ENCODE measurements at places on chromosomes 11 and 22.

DNA sequence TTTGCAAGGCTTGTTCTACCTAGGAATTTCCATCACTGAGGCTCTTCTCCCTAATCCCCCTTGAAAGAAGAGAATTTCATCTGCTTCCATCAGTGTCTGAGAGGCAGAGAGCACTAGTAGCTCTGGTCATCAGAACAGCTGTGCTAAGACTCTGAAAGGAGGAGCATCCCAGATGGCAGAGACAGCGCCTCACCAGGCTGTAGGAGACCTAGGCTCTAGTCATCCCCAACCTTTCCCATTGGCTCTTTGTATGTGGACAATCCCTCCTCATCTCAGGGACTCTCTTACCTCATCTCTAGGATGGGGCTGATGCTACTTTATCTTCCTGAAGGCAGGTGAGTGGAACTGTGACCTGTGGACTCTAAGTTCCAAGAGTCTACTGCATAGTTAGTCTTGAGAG lies 8.8 kb upstream of the OR9I1 start:
- no peak for DNase-seq

- DNase-seq = peak; percentile 27
Measured at GRCh38 chr11:34345991-34346480, 11.8 kb downstream of the ABTB2 start.

- DNase-seq = peak; percentile 31
Measured at GRCh38 chr22:38570779-38571364, 889 bp upstream of the DMC1 start.

DNA sequence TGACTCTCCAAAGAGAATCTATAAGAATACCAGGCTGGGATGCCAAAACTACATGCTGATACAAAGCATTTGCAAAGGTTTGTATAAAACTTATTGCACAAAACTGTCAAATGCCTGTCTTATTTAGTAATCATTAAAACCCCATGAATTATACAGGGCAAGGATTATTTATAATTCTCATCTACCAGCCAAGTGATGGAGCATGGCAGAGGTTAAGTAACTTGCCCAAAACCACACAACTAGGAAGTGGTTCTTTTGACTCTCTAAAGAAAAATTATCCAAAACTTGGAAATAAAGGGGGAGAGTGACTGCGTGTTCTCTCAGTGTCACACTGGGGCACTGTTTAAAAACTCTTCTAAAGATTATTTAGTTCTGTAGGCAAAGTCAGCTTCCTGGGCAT lies 17.4 kb upstream of the CLMP start:
- DNase-seq = no peak

DNA sequence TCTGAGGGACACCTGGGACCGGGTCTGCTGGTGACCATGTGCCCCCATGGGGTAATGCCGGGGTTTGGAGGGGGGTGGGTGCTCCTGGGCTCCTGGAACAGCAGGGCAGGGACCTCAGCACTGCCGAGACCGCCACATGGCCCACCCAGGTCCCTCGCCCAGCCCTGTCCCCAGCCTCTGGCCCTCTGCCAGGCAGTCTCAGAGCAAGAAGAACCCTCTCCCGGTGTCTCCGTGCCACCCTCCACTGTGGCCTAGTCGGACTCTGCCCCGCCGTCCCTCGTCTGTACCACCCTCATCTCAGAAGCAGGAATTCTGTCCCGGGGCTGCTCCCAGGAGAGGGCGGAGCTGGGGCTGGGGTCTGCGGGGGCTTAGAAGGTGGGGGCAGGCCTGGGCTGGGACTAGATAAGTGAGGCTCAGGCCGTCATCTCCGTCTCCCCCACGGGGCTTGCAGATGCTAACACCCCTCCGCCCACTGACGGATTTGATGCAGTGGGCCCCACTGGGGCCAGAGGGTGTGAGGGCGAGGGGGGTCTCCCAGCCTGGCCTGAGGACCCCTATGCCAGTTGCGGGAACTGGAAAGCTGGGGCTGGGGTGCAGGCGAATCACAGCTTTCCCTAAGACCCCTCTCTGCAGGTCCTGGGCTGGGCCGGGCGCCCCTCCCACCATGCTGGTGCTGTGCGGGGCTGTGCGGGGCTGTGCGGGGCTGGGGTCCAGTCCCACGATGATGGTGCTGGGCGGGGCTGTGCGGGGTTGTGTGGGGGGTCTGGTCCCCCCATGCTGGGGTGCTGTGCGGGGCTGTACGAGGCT lies 1.1 kb downstream of the MUC5AC start:
- no peak for DNase-seq

GRCh38 chr11:14114269-14114668 lies 151.7 kb downstream of the SPON1 start:
- DNase-seq = no peak

GRCh38 chr11:8273287-8273686 lies 9.6 kb upstream of the LMO1 start:
- no peak for DNase-seq

- no peak for DNase-seq
Measured at GRCh38 chr11:36487619-36488018, 22.5 kb downstream of the TRAF6 start.

GRCh38 chr11:57310630-57311086 lies 14.1 kb downstream of the TNKS1BP1 start:
- DNase-seq = no peak

All from glutamatergic neuron (in vitro differentiated cells).